ENCODE measurements at places on chromosomes 3 and 15.

- DNase-seq = no peak
Observed at GRCh38 chr15:85525755-85526154, 145.4 kb downstream of the AKAP13 start.

DNA sequence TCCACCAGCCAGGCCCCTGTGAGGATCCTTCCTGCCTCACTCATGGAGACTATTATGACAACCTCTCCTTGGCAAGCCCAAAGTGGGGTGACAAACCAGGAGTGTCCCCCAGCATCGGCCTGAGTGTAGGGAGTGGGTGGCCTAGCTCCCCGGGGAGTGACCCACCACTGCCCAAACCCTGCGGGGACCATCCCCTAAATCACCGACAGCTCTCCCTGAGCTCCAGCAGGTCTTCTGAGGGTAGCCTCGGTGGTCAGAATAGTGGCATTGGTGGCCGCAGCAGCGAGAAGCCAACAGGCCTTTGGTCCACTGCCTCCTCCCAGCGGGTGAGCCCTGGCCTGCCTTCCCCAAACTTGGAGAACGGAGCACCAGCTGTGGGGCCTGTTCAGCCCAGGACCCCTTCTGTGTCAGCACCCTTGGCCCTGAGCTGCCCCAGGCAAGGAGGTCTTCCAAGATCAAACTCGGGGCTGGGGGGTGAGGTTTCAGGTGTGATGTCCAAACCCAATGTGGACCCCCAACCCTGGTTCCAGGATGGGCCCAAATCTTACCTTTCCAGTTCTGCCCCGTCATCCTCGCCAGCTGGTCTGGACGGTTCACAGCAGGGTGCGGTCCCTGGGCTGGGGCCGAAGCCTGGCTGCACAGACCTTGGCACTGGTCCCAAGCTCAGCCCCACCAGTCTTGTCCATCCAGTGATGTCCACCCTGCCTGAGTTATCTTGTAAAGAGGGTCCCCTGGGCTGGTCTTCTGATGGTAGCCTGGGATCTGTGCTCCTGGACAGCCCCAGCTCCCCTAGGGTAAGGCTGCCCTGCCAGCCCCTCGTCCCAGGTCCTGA, 1.0 kb downstream of the LIMD1 start:
- DNase-seq = no peak

DNA sequence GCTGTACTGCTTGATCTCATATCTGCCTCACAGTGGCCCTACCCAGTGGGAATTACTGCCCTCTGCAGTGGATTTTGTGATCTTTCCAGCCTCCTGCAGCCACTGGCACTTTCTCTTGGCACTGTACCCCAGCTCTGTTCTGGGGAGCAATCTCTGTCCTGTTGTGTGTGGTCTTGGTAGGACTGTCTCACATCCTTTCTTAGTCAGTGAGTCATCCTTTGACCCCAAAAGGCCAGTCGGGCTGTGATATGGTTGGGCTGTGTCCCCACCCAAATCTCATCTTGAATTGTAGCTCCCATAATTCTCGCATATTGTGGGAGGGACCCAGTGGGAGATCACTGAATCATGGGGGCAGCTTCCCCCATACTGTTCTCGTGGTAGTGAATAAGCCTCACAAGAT, 133.3 kb upstream of the TPM1 start:
- no peak for DNase-seq

- no peak for DNase-seq
Observed at GRCh38 chr3:55965776-55966175, 478.7 kb upstream of the WNT5A start.

DNA sequence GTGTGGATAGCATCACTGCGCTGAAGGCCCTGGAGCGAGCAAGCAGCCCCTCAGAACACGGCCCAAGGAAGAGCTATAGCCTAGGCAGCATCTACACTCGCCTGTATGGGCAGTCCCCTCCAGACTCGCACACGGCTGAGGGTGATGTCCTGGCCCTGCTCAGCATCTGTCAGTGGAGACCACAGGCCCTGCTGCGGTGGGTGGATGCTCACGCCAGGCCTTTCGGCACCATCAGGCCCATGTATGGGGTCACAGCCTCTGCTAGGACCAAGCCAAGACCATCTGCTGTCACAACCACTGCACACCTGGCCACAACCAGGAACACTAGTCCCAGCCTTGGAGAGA, 20.5 kb downstream of the ATRIP start:
- DNase-seq = no peak

DNA sequence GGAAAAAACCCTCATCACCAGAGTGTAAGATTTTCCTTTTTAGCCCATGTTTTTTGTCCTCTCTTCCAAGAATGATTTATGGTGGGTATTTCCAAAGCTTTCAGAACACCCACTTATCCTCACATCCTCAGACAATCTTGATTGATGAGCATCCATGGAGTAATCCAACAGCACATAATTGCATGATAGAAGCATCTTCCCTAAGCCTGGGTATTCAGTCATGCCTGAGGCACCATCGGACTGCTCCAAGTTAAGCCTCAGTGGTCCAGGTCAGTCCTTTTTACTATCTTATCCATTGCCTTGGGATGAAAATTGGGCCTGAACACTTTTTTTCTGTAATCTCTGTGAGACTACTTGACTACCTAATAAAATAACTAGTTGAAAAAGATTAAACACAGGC, 676.0 kb upstream of the SEMA6D start:
- no peak for DNase-seq

- no peak for DNase-seq
Observed at GRCh38 chr3:133230195-133230594, 169.7 kb upstream of the BFSP2 start.

GRCh38 chr3:40623567-40623966, 98.8 kb downstream of the ZNF621 start:
- DNase-seq = no peak

- no peak for DNase-seq
Observed at GRCh38 chr15:80154336-80154735, 1.5 kb downstream of the FAH start.

GRCh38 chr3:13080591-13080990, 7.4 kb upstream of the IQSEC1 start:
- no peak for DNase-seq

DNA sequence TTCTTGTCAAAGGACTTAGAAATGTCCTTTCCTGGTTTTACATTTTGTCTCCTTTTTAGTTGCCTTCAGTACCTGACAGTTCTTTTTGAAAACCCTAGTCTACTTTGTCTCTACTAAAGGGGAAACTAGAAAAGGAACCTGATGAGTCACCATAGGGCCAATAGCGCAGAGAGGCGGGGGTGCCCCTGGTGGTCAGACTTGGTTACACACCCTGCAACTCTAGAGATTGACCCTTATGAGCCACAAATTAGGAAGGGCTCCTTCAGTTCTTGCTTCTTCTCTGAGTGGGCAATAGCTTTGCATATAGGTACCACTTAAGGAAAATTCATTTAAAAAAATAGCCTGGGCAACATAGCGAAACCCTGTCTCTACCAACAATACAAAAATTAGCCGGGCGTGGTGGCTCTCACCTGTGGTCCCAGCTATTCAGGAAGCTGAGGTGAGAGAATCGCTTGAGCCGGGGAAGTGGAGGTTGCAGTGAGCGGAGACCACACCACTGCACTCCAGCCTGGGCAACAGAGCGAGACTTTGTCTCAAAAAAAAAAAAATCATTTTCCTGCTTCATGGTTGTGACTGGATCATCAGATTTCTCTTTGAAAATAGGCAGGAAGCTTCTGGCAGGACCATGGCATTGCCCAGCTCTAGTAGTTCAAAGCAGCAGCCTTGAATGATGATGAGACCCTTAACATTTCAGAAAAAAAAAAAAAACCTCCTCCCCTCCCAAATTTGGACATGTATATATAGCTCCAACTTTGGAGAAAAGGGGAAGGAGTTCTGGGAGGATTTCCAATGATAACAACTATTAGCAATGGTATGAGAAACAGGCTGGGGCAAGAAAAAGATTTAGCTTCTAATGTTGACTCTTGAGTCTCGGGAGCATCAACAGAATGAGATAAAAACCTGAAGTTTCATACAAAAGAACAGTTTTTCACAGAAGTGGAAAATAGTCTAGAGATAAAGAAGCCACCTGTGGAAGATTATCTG, 45.2 kb upstream of the RASA2 start:
- no peak for DNase-seq

DNA sequence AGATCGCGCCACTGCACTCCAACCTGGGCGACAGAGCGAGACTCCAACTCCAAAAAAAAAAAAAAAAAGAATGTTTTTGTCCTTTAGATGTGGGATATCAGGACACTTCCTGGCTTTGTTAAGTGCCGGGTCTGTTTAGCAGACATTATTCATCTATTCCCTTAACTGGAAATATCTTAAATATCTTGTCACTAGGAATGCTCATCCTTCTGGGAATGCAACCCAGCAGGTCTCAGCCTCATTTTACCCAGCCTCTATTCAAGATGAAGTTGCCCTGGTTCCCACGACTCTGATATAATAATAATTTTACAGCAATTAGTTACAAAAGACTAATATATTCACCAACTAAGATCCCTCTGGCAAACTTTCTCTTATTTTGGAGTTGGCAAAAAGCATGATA, 260.9 kb upstream of the SLITRK3 start:
- no peak for DNase-seq

DNA sequence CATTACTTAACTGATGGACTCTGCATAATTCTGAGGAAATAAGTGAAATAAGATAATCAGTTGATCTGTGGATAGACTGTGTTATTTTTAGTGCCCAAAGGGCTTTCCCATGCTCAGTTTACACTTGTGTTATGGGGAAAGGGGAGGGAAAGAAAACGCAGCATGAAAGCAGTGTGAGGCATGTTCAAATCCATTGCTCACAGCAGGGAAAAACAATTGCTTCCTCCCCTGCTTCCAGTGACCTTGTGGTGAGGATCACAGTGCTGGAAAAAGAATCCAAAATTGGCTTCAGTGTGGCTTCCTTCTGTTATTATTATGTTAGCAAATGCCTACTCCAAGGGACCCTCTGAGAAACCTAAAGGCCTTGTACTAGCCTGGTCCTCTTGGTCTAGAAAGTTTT, 285.1 kb upstream of the CDIN1 start:
- no peak for DNase-seq

GRCh38 chr15:41810651-41811431, 17.1 kb upstream of the JMJD7 start:
- no peak for DNase-seq

DNA sequence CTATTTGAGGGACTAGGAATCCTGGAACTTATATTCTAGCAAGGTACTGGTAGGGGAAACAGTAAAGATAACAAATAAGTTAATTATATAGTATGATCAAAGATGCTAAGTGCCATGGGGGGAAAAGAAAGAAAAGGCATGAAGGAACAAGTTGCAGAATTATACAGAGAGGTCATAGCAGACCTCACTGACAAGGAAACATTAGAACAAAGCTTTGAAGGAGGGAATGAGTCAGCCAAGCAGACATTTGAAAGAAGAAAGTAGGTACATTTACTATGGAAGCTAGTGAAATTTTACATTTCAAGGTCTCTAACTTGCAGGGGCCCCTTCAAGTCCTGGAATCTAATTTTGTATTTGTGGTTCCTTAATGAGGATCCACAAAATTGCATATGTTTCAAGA, 57.2 kb upstream of the TIPARP start:
- no peak for DNase-seq

DNA sequence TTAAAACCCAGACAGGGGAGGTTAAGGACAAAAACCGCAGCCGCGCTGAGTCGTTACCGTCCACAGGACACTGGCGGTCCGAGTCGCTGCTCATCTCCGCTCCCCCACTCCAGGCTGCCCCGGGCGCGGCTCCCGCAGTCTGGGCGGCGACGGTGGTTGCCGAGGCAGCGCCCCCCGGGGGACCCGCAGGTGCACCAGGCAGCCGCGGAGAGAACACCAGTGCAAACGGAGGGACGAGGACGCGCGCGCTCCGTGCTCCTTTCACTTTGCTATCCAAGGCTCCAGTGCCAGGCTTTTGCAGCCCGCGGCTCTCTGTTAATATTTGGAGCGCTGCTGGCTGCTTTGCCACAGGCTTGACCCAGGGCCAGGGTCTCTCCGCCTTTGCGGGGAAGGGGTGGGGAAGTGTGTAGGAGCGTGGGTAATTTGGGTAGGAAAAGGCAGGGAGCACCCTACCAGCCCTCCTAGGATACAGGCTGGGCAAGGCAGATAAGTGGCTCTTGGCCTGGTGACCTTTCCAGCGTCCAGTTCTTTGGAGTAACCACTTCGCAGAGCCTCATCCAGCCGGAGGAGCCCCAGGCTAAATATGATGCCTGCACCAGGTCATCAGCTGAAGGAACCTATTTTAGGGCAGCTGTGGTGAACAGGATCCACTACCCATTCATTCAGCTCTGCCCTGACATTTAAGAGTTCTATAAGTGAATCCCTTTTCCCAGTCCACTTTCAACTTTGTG, at the start of gene GADL1:
Gene GADL1 (minus strand): TSS at position 141 of the 731 bp plus-strand sequence. CDS start 47 bp downstream, at position 94.
- peak; percentile 33 for DNase-seq

DNA sequence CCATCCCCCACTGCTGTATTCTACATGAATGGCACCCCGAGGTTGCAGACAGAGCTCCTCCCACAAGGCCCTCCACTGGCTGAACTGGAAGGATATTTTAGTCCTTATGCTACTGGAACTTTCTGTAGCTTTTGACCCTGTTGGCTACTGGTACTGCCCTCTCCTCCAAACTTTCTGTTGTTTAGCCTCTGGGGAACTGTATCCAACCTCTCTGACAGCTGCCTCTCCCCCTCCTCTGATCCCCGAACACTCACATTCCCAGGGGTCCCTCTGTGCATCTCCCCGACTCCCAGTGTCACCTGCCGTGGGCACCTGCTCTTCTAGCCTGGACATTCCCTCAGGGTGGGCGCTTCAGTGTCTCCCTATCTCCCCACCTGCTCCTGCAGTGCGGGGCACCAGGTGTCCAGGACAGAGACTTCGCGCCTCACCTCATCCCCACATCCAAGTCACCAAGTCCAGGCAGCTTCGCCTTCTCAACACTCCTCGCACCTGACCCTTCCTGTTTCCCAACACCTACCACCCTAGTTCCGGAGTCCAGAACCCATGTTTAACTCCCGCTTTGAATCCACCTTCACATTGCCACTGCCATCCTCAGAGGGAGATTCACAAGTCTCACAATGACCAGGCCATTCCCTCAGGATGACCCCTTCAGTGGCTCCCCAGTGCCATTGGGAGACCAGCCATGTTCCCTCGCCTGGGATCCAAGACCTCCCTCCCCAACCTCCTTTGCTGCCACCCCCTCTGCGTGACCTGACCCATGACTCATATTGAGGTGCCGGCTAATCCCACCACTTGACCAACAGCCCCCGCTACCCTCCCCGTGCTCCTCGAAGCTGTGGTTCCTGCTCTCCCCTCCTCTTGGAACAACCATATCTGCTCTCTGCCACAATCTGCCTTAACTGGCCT, 34.2 kb downstream of the BDH1 start:
- DNase-seq = no peak

- no peak for DNase-seq
Observed at GRCh38 chr15:51103330-51103729, 8.6 kb upstream of the TNFAIP8L3 start.

GRCh38 chr3:113747283-113748046, 630 bp downstream of the ATP6V1A start:
- peak; percentile 32 for DNase-seq

DNA sequence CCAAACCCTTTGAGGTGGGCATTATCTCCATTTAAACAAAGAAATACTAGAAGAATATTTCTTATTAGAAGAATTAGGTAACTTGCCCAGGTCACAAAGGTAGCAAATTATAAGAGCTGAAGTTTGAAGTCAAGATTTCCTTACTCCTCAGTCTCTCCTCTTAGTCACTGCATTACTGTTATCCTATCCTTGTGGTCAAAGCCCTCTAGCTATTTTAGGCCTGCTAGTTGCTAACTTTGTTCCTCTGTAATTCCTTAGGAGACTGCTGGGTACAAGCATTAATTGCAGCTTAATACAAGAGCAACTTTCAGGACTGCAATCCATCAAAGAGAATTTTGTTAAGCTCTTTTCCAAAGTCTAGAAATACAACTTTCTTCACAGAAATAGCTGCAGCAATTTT, 528.2 kb downstream of the ZIC1 start:
- no peak for DNase-seq

GRCh38 chr3:132870541-132870940, 148.3 kb upstream of the NPHP3 start:
- DNase-seq = peak; percentile 92

- no peak for DNase-seq
Observed at GRCh38 chr3:134328147-134328591, 46.1 kb downstream of the AMOTL2 start.

All from NCI-H2107 (cell line).